ENCODE measurements at places on chromosomes 7 and 10. TPM values are rescaled to one million over a fixed set of nuclear protein-coding genes. Genes with fewer than 3 reads are reported as not detected.

The EZH2 gene
- 16.0 TPM for total RNA-seq

The ABCC2 gene
- total RNA-seq = 3.0 TPM

The PNLIPRP3 gene
- not detected for total RNA-seq

The CYP26A1 gene
- not detected for total RNA-seq

The PIK3CG gene
- total RNA-seq = 20.8 TPM

The TRPV5 gene
- not detected for total RNA-seq

The PON3 gene
- total RNA-seq = not detected

The KLLN gene
- 0.36 TPM for total RNA-seq

The ATOH7 gene
- not detected for total RNA-seq

The ZFYVE27 gene
- 58.4 TPM for total RNA-seq

The FFAR4 gene
- not detected for total RNA-seq

The ABCB4 gene
- total RNA-seq = not detected

The STN1 gene
- total RNA-seq = 13.0 TPM

The LRMDA gene
- not detected for total RNA-seq

The PROSER2 gene
- total RNA-seq = 1.1 TPM

The AASS gene
- 1.5 TPM for total RNA-seq

The GNAI1 gene
- total RNA-seq = 1.2 TPM

The LEP gene
- not detected for total RNA-seq

The RARRES2 gene
- not detected for total RNA-seq

The NANOS1 gene
- 0.14 TPM for total RNA-seq

The GIMAP1 gene
- 8.0 TPM for total RNA-seq

The PHTF2 gene
- total RNA-seq = 22.6 TPM

The JCAD gene
- total RNA-seq = not detected

The AIMP2 gene
- 4.3 TPM for total RNA-seq

The TCTN3 gene
- 18.6 TPM for total RNA-seq

The POM121C gene
- 97.6 TPM for total RNA-seq

The SYT15B gene
- total RNA-seq = not detected

The NT5C2 gene
- 43.2 TPM for total RNA-seq

The ZNF365 gene
- 1.8 TPM for total RNA-seq

The ZNF775 gene
- total RNA-seq = 0.38 TPM

The EGR2 gene
- total RNA-seq = 5.4 TPM
